ENCODE measurements at places on chromosomes 12 and 14.

DNA sequence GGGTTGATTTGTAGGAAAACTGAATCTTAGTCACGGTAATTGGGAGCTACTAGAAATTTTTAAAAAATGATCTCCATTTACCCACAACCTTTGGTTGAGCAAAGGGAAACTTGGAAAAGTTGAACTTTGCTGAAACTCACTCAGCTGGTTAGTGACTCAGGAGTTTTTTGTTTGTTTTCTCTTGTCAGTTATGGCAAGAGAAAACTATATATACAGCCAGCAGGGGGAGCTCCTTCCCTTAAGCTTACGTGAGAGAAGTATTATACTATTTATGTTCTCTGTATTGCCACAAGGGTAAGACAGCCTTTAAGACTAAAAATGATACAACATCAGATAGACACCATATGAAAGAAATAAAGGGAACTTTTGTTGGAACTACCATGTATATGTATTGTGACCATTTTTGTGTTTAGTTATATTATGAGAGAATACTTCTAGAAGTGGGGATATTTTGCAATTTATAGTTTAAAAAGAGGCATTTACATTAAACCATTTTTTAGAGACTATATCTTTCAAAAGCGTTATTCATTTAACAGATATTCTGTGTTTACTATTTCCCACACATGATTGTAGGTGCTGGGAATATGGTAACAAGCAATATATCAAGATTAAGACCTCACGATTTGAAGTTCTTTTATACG lies 28.1 kb upstream of the TBC1D30 start:
- DNase-seq = no peak

GRCh38 chr12:49129332-49130150 lies 1.7 kb downstream of the TUBA1B start:
- DNase-seq = no peak

GRCh38 chr12:76080017-76080728 lies 4.3 kb downstream of the NAP1L1 start:
- no peak for DNase-seq

DNA sequence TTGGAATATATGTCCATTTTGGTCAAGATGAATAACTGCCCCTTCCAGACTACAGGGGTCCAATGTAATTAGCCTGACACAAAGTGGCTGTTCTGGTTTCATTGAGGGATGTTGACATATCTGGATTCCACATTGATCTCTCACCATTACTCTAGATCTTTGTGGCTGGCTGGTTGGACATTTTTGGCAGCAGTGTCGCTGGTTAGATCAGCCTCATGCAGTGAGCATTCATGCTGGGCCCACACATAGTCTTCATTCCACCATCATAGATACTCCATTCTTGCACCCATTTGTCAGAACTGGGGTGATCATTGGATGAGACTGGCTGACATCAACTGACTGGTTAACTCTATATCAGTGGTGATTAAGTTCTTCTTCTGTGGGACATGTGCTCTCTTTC lies 74.4 kb downstream of the MGST1 start:
- no peak for DNase-seq

DNA sequence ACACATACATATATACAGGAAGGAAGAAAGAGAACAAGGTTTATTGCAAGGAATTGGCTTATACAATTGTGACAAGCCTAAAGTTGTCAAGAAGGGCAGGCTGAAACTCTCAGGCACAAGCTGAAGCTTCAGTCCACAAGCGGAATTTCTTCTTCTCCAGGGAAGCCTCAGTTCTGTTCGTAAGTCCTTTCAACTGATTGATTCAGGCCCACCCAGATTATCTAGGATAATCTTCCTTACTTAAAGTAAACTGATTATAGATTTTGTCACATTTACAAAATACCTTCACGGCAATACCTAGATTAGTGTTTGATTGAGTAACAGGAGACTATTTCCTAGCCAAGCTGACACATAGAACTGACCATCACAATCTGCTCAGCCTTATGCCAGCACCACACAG lies 81.5 kb upstream of the TMEM260 start:
- no peak for DNase-seq

DNA sequence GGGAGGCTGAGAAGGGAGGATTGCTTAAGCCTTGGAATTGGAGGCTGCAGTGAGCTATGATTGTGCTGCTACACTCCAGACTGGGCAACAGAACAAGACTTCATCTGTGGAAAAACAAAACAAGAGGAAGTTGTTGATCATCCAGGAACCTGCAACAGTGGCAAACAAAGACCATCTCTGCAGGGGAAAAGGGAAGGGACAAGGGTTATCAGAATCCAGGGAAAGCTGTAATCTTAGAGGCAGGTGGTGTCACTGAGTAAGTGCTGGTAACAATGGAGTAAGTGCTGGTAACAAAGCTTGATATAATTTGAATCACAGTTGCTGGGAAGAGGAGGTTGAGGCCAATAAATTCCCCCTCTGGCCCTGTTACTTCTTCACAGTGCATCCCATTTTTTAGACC lies 27.5 kb upstream of the DCN start:
- DNase-seq = no peak

- DNase-seq = no peak
These were observed 120.0 kb downstream of the RBM19 start for GRCh38 chr12:113845900-113846674.

- DNase-seq = no peak
These were observed 69.1 kb downstream of the TMEM260 start for GRCh38 chr14:56648508-56649301.

DNA sequence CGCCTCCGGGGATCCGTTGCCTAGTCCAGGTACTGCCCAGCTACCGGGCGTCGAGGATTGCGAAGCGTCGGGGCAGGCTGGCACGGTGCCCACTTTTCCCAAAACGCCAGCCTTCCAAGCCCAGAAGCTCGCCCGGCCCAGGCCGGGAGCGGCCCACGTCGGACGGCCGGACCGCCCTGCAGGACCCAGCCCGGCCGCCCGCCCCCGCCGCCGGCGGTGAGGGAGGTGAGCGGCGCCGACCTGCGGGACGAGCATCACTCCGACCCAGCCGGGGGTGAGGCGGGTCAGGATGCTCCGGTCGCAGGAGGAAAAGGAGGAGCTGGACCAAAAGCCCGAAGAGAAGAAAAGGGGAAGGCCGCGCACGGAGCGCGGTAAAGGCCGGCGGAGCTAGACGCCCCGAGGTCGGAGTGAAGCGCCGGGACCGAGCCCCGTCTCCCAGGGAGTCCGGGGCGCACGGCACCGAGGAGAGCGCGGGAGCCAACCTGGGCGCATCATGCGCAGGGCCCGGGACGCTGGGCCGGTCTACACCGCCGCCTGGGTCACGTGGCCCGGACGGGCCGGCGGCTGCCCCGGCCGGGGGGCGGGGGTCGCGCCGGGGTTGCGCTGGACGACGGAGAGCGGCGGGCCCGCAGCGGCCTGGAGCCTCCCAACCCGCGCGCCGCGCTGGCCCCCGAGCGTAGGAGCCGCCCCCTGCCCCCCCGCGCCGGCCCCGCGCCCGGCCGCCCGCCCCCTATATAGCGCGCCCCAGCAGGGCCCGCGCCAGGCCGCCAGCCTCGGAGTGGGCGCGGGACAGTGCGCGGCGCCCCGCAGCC lies at the start of gene AQP5:
TSS of gene AQP5 (plus strand) at position 762 of the 812 bp plus-strand sequence. CDS start 146 bp downstream, outside the sequence.
- no peak for DNase-seq
